ENCODE measurements at places on chromosomes 7 and 10.

- no peak for DNase-seq
Measured at GRCh38 chr10:74628136-74628535, 198.3 kb upstream of the KAT6B start.

GRCh38 chr7:86913709-86914108 is 145.7 kb downstream of the ELAPOR2 start:
- DNase-seq = no peak

GRCh38 chr7:27688056-27688455 is 25.4 kb upstream of the HIBADH start:
- DNase-seq = no peak

DNA sequence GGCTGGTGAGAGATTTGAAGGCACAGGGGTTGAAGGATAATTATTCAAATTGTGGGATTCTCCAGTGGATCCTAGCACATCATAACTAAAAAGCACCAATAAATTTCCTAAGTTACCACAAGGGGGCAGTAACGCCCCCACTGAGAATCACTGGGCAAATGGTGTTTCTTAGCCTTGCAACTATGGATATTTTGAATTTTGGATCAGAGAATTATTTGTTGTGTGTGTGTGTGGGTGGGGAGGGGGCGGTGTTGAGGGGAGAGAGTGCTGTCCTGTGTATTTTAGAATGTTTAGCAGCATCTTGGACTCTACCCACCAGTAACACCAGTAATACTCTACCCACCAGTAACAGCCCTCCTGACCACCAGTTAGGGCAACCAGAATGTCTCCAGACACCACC is 63.3 kb upstream of the PRKG1 start:
- DNase-seq = no peak

DNA sequence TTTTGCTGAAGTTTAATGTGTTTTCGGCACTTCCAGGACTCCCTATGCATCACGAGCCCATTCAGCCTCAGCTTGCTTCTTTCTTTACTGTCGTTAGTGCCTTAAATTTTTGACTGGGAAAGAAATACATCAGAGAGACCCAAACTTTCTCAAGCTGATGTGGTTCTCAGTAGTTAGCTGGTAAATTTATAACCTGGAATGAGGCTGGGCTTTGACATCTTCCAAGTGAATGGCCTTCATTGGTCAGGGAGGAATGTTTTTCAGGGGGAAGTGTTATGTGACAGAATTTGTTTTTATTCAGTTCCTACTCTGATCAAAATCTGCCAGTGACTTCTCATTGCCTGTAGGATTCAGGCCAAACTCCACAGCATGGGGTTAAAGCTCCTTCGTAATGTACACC is 296.9 kb downstream of the SORCS3 start:
- DNase-seq = no peak

DNA sequence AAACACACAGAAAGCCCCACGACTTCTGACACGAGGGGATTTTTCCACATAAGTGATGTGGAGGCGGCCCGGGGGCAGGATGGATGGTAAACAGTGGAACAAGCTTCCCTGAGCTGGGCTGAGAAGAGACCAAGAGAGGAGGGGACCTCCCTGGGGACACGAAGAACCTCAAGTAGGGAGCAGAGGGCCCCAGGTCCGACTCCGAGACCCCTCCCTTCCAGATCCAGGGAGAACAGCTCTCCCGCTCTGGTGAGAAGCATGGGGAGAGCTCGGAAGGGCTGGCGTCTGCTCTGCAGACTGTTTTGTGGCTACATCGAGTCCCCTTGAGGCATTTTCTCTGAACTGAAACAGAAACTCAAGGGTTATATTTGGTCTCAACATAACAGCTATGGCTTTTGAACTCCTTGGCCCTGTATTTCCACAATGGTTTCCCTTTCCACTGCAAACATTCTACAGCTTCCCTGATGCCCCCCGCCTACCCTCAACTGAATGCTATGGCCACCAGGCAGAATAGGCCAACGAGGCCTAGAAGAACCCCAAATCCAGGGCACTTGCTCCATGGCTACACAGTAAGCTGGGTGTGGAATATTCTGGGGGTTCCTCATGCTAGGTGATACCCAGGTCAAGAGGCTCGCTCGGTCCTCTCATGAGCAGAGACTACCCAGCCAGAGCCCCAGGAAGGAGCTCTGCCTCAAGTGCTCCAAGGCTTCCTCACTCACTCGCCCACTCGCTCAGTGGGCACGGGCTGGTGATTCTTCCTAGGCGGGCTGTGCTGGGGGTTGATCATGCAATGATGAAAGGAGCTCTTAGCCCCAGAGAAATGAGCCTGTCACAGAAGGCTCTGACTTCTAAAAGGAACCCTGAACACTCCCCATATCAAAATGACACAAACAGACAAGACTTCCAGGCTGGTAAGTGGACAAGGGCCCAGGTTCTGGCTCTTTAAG is 47.5 kb downstream of the FAM53B start:
- DNase-seq = no peak

GRCh38 chr7:151520419-151521261 is 945 bp upstream of the RHEB start:
- DNase-seq = peak; percentile 8

- DNase-seq = no peak
Measured at GRCh38 chr10:99525897-99526296, 6.8 kb upstream of the NKX2-3 start.

GRCh38 chr10:15719899-15720634 is at the start of gene ITGA8:
TSS of gene ITGA8 (minus strand) at chr10:15719922. CDS start at chr10:15719771, 151 bp downstream.
- no peak for DNase-seq

DNA sequence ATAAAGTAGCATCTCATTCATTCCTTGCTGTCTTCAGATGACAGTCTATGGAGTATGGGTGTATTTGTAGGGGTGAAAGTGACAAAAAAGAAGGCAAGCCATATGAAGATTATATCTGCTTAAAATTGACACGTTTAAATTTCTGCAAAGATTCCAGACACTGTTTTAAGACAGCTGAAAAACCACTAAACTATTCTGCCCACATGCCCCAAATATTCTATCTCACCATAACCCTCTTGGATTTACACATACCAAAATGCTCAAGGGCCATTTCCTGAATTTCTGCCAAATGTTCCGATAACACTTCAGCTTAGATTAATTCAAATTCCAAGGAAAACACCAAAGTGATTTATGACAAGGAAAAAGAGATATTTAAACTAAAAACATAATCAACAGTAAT is 99.9 kb upstream of the IL6 start:
- no peak for DNase-seq

- DNase-seq = no peak
Measured at GRCh38 chr7:74013539-74014272, 14.3 kb upstream of the ELN start.

GRCh38 chr10:3747248-3747960 is 37.6 kb downstream of the KLF6 start:
- no peak for DNase-seq

DNA sequence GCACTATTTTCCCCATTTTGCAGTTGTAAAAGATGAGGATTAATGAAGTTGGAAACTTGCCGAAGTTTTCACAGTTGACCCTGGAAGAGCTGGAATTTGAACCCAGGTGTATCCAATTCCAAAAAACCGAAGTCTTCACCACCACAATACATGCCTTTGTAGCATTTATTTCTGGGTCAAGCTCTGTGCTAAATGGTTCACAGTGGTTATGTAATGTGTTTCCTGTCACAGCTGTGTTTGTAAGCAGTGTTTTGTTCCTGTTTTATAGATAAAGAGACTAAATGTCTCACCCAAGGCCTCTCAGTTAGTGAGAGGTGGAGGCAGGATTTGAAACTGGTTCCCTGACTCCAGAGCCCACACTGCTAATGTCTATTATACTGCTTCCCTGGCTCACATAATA is 17.6 kb downstream of the SFTPA2 start:
- no peak for DNase-seq

DNA sequence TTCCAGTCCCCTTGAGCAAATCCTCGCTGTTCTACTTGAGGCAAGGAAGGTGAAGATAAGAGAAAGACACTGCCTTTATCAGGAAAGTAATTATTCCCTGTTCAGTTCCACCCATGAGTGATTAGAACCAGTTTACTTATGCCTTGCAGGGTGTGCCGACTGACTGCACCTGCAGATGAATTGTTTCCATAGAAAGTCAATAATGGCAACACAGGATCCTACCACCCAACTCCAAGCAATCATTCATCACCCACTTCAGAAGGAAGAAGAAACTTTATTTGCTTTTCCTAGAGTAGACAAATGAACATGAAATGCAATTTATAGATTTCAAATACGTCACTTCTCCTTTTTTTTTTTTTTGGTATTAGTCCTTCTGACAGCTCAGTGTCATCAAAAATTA is 383.9 kb downstream of the SORCS1 start:
- no peak for DNase-seq

- no peak for DNase-seq
Measured at GRCh38 chr10:71394926-71395562, 1.7 kb upstream of the CDH23 start.

- DNase-seq = no peak
Measured at GRCh38 chr7:49781996-49782395, 8.6 kb downstream of the VWC2 start.

- DNase-seq = no peak
Measured at GRCh38 chr7:132558815-132559214, 17.5 kb downstream of the PLXNA4 start.

- no peak for DNase-seq
Measured at GRCh38 chr10:68559841-68560185, 324 bp upstream of the TET1 start.

- no peak for DNase-seq
Measured at GRCh38 chr10:17460756-17461155, 6.4 kb upstream of the ST8SIA6 start.

DNA sequence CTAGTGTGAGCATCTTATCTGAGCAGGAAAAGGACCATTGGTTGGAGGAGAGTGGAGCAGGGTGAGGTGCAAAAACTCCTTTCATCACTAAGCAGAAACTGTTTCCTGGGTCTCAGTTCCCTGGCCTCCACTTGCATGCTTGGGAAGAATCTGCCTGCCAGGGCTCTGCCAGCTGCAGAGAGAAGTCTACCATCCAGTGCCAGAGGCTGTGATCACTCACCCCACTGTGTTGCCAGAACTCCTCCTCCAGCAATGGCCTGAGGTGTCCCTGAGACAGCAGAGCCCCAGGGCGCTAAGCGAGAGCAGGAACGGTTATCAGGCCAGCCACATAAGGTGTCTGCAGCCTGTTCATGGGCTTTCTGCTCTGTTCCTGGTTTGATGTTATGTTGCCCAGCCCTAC is 991.4 kb downstream of the CCSER2 start:
- no peak for DNase-seq

DNA sequence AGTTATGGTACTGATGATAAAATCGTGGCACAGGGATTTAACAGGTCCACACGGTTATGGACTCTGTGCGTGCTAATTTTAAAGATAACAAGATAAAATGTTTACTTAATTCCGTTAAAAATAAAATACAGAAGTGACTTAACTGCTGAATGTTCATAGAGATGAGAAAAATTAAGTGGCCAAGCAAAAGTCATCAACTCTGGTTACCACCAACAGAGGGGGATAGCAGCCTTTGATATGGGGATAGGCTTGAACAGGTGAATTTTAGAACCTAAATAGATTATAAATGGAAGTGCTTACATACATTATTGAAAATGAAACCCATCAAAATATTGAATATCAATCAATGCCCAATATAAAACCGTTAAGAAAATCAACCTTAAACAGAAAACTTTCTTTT is 245.0 kb downstream of the WDR37 start:
- DNase-seq = no peak

Measured in stimulated activated CD8-positive, alpha-beta memory T cell treated with anti-CD3 and anti-CD28 coated beads, Interleukin-15, amount 100 ng/mL, for 48 hours (primary cell).